Mucosa of gallbladder (tissue), 1 donor: ENCODE measurements at places on chromosomes 1 and 21. TPM values are rescaled to one million over a fixed set of nuclear protein-coding genes. Genes with fewer than 3 reads are reported as not detected.

SWT1 gene
- 5.6 TPM for total RNA-seq

TNFRSF9 gene
- total RNA-seq, result 0.35 TPM

OR10Z1 gene
- total RNA-seq, result not detected

DNA sequence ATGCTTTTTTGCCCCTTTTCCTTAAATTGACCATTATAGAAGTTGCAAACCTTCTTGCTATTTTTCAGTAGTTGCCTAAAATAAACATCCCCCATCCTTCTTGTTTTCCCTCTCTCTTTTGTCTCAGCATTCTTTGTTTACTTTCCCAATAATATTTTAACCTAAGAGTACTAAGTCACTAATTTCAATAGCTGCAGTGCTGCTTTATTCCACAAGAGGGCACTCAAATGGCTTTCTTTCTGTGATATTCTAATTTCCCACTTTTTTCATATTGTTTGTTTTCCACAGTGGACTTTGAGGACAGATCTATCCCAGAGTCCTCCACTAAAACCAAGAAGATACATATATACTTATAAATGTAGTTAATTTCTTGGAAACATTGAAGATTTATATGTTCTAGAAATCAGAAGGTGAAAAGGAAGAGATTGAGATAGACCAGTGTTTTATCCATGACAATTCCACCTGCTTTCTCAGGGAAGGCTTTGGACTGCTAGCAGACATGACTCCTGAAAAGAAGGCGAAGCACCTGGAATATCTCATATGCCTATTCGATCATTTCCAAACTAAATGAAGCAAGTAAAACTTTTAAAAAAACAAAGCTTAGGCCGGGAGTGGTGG lies 104.8 kb upstream of the GRIK1 start:
- DNase-seq, result no peak

DNA sequence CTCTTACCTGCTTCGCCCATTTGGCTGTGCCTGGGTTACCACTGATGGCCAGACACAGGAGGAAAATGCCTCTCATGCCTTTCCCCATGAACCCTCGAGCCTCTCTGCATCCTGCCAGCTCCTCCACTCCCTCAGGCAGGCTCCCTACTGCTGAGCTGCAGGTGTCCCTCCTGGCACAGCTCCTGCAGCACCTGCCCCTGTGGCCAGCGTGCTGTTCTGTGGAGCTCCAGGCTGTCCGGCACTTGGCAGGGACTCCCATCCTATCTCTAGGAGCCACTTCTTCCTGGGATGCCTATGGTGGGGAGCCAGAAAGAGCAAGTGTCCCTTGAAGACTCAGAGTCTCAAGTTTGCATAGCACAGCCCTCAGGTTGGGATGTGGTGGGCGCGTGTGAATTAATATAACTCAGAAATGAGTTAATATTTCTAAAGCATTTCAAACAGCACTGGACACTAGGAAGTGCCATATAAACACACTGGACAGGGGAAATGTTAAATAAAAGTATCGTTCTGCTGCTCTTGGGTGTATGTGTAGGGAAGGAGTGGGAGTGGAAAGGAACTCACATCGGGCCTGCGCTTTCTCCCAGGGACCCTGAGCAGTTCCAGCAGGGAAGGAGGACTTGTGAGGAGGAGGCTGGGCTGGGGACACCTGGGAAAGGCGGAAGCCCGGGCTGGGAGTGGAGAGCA lies 2.7 kb downstream of the LRRC71 start:
- DNase-seq, result no peak

DNA sequence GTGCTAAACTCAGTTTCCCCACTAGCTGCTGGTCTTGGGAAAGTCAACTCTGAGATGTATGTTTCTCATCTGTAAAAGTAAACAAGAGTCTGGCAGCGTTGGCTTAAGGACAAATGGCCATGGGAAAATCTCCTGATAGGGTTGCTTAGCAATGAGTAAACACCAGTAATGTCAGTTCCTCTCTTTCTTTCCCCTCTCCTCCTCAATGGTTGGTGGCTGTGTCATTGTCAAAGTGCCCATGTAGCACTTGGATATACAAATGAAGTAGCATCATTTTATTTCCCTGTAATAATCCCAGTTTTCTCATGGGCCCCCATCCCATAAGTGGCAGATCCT lies 2.2 kb upstream of the FYB2 start:
- DNase-seq, result no peak

DNA sequence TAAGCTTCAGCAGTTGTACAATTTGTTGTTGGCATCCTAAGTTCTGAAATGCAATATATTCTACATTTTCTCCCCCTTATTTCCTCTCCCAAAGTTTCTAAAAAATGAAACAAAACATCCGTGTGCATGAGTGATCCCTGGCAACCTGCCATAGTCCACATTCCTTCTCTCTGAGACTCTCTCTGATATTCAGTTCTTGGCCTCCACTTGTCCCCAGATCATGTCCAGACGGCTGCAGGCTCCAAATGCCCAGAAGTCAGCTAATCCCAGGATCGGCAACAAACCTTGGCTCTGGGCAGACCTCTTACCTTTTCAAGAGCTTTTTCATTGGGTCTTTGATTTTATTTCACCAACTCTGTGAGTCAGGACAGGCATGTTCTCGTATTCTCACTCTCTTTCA lies 187.8 kb downstream of the ETS2 start:
- DNase-seq, result peak; percentile 74

- no peak for DNase-seq
These were observed 142.4 kb upstream of the GALNT2 start for GRCh38 chr1:229924639-229925038.

- peak; percentile 90 for DNase-seq
These were observed 7.7 kb downstream of the EPHX1 start for GRCh38 chr1:225817611-225818061.
